ENCODE measurements at places on chromosomes 16 and 17. TPM values are rescaled to one million over a fixed set of nuclear protein-coding genes. Genes with fewer than 3 reads are reported as not detected.

KRTAP1-5 gene
- total RNA-seq: not detected

PGAP6 gene
- 107 TPM for total RNA-seq

DNAI2 gene
- total RNA-seq: 1.2 TPM

HCRT gene
- not detected for total RNA-seq

CCL11 gene
- total RNA-seq: not detected

VWA3A gene
- total RNA-seq: 0.84 TPM

ARHGDIG gene
- total RNA-seq: 0.92 TPM

EVPLL gene
- total RNA-seq: not detected

ATP2A3 gene
- total RNA-seq: 251 TPM

SHISA6 gene
- not detected for total RNA-seq

SGCA gene
- total RNA-seq: not detected

CORO1A gene
- total RNA-seq: 1,666 TPM

TEX19 gene
- total RNA-seq: not detected

WFDC1 gene
- total RNA-seq: not detected

ZNF629 gene
- 2.1 TPM for total RNA-seq

ARL6IP1 gene
- total RNA-seq: 82.9 TPM

C16orf95 gene
- 1.3 TPM for total RNA-seq

SEZ6L2 gene
- not detected for total RNA-seq

CHP2 gene
- total RNA-seq: not detected

LAT gene
- 456 TPM for total RNA-seq

SEPTIN12 gene
- total RNA-seq: not detected

TRIM37 gene
- total RNA-seq: 25.2 TPM

MYADML2 gene
- total RNA-seq: not detected

RAB37 gene
- 23.6 TPM for total RNA-seq

CCL17 gene
- total RNA-seq: not detected

TMIGD1 gene
- not detected for total RNA-seq

CLDN7 gene
- 0.29 TPM for total RNA-seq

ZNF689 gene
- 12.4 TPM for total RNA-seq

RNF157 gene
- 50.6 TPM for total RNA-seq

KRT31 gene
- total RNA-seq: not detected

RHBDF1 gene
- not detected for total RNA-seq

ITGA3 gene
- 5.4 TPM for total RNA-seq

ZNF75A gene
- 53.4 TPM for total RNA-seq

ZFPM1 gene
- total RNA-seq: 28.1 TPM

WNT9B gene
- total RNA-seq: not detected

FBXO39 gene
- 0.30 TPM for total RNA-seq

NPIPB6 gene
- total RNA-seq: 7.3 TPM

CCDC92B gene
- 0.19 TPM for total RNA-seq

MILR1 gene
- total RNA-seq: 1.7 TPM

NPIPB13 gene
- total RNA-seq: 14.1 TPM

Measured in naive thymus-derived CD4-positive, alpha-beta T cell (primary cell).